ENCODE measurements at places on chromosomes 3 and 15.

DNA sequence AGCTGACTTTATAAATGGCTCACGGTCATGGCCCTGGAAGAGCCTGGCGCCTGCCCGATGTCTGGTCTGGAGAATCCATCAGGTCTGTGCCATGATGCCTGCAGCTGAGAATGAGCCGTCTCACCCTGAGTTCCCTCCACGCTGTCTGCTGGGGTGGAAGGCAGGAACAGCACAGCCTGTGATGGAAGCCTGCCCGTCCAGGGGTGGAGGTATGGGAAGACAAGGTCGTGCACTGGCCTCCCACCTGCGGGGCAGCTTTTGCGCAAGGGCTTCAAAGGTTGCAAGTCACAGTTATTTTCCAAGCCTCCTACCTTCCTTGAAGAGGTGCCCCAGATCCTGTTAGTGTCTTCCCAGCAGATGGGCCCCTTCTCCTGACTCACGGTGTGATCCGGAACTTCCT is 275.5 kb downstream of the FAM43A start:
- H3K36me3 ChIP-seq: no peaks in the 10 kb centered on the region
- peaks cover 4% of the 10 kb centered on the region for H3K27me3 ChIP-seq
- no peaks in the 10 kb centered on the region for H3K4me1 ChIP-seq
- H3K4me3 ChIP-seq: no peak overlapping the region
- no peak overlapping the region for H3K27ac ChIP-seq

- H3K36me3 ChIP-seq: no peaks in the 10 kb centered on the region
- no peak for DNase-seq
- H3K27me3 ChIP-seq: peaks cover 2% of the 10 kb centered on the region
- no peak overlapping the region for H3K4me3 ChIP-seq
- H3K4me1 ChIP-seq: no peaks in the 10 kb centered on the region
Measured at GRCh38 chr3:45781841-45782240, 14.5 kb downstream of the SLC6A20 start.

DNA sequence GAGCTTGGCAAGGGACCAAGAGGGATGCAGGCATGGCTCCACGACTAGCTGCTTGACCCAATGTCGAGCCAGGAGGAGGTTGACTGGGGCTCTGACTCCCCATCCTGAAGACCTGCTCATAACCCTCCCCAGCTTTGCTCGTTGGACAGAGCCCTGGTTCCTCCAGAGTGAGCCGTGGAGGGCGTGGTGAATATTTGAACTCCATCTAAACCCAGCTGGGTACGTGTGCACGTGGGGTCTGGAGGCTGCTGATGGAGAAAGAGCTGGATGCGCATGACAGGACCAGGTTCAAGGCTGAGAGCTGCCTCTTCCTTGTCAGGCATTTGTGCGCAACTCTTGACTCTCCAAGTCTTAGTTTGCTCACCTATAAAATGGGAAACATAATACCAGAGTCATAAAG is 282.8 kb downstream of the TLE3 start:
- peaks cover 7% of the 10 kb centered on the region for H3K27me3 ChIP-seq
- no peak overlapping the region for H3K4me3 ChIP-seq
- H3K4me1 ChIP-seq: no peaks in the 10 kb centered on the region
- no peaks in the 10 kb centered on the region for H3K36me3 ChIP-seq

DNA sequence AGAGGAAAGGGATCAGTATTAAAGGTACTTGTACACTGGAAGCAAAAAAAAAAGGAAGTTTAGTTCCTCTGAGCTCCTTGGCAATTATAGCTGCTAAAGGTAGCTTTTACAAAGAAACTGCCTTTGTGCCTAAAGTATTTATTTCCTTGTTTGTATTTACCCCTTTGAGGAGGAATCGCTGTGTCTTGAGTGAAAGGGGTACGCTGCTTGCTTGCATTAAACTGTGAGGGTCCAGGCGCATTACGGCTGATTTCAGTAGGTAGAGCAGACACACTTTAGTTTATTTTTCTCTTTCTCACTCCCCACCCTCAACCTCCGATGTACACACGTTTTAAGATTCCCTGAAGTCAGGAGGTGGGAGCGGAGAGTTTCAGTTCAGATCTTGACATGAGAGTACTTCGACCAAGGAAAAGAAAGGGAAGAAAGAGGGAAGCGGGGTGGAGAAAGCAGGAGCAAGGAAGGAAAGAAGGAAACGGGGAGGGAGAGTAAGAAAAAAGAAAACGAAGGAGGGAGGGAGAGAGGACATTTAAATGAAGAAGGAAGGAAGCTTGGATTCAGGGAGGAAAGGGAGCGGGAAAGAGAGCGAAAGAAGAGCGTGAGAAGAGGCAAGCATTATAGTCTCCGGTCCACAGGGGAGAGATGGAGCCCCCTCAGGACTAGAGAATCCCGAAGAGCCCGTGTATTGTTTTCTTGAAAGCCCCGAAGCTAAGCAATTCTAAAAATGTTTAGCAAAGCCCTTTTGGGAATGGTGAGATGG is 1.2 kb upstream of the MME start:
- peaks cover 11% of the 10 kb centered on the region for H3K4me1 ChIP-seq
- no peak overlapping the region for H3K27ac ChIP-seq
- H3K27me3 ChIP-seq: no peaks in the 10 kb centered on the region
- H3K36me3 ChIP-seq: no peaks in the 10 kb centered on the region
- no peak for DNase-seq
- H3K4me3 ChIP-seq: peak overlapping the region; percentile 42

DNA sequence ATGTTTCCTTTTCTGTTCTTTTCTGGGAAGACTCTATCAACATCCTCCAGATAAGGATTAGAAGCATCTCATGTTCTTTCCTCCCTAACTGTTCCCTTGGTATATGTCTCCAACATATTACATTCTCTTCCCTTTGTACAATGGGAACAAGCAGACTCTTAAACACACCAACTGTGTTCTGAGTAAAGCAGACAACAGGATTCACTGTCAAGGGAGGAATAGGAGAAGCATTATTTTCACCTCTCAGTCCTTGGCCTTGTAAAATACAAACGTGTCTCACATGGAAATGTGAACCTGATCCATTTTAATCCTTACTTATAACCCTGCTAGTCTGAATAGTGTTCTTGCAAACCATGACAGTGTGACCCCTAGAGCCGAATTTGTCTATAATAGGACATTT is 19.6 kb downstream of the GYG1 start:
- peaks cover 25% of the 10 kb centered on the region for H3K4me1 ChIP-seq
- H3K27me3 ChIP-seq: no peaks in the 10 kb centered on the region
- H3K4me3 ChIP-seq: no peak overlapping the region
- no peak for DNase-seq
